ENCODE measurements at places on chromosomes 12 and 14.

- DNase-seq: no peak
Measured at GRCh38 chr12:20549108-20549719, 145.9 kb upstream of the SLCO1C1 start.

- DNase-seq: no peak
Measured at GRCh38 chr12:56604355-56604754, 25.8 kb downstream of the BAZ2A start.

GRCh38 chr12:12823300-12823699 lies 10.2 kb downstream of the DDX47 start:
- no peak for DNase-seq

- DNase-seq: no peak
Measured at GRCh38 chr12:111361717-111362576, 6.9 kb downstream of the PHETA1 start.

DNA sequence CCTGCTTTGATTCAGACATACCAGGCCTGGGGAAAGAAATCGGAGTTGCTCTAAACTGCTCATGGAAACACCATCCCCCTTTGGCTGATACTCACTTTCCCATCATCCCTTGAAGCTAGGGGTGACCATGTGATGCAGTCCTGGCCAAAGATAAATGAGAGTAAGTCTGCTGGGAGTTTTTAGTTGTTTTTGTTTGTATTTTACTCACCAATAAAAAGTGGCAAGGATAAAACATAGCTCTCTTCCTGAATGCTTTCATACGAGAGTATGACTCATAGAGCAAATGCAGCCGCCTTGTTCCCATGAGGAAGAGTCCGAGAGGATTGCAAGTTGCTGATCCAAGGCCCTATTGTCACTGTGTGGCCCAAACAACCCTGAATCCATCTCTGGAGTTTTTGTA lies 126.4 kb upstream of the TMEM132C start:
- no peak for DNase-seq

- no peak for DNase-seq
Measured at GRCh38 chr12:118633071-118633470, 256.7 kb downstream of the SUDS3 start.

DNA sequence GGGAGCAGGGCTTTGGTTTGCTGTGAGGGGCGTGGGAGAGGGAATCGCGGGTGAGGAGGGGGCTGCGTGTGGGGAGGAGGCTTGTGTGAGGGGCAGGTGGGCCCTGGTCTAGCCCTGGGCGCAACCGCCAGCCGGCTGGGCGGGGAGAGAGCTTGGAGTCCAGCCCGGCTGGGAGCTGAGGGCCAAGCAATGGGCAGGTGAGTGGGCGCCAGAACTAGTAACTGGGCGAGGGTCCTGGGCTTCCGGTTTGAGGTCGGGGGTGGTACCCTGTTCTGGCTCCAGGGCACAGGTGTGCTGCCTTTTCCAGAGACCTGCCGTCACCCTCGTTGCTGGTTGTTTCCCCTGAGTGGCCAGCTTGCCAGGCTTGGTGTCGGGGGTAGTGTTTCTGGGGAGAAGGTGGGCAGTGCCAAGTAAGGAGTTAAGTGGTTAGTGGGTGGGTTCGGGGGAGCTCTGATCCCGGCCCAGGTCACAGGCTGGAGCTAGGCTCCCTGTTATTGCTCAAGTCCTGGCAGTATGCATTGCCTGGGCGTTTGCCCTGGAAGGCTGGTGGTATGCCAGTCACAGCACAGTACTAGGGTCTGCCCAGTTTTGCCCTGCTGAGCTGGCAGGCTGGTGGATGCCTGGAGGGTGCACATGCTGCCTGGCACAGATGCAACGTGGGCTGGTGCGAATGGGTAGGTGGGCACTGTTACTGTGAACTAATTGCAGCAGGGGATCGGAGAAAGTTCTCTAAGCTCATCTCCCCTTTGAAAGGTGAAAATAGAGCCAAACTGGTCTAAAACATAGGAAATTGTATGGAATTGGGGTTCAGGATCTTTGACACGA lies 683 bp downstream of the CIPC start:
- DNase-seq: no peak

DNA sequence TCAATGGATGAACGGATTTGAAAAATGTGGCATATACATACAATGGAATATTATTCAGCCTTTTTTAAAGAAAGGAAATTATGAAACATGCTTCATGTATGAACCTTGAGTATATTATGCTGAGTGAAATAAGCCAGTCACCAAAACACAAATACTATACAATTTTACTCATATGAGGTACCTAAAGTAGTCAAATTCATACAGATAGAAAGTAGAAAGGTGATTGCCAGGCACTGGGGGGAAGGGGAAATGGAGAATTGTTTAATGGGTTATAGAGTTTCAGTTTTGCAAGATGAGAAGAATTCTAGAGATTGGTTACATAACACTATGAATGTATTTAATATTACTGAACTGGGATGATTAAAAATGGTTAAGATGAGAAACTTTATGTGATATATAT lies 171.4 kb downstream of the TMTC3 start:
- no peak for DNase-seq

DNA sequence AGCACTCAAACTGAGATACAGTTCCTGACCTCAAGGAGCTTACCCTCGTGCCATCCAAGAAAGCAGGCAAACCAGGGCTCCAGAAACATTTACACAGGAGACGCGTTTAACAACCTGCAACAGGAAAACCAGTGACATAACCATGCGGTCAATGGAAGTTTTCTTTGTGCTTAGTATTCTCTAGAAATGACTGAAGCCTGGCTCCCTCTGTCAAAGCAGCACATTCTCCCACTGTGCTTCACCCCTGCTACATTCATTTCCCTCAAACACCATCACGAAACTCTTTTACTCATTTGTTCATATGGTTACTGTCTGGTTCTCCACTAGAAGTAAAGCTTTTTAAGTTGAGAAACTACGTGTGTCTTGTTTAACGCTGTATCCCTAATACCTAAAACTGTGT lies 161.3 kb upstream of the CCND2 start:
- DNase-seq: no peak

DNA sequence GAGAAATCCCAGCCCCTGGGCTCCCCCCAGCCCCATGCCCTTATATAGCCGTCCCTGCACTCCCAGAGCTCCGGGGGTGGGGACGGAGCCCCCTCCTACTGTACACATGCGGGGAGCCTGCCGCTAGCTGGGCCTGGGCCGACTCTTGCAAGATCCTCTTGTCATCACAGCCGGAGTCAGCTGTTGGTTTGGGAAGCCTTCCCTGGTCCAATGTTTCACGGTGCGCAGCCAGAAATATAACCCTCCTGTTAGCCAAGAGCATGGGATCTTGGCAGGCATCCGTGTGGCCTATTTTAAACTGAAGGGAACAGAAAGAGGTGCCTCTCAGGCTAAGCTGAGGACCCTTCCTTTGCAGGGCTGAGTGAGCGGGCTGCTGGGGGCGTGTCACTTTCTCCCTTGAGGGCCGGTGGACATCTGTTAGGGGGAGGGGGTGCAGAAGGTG lies 175.3 kb downstream of the TSPAN9 start:
- DNase-seq: no peak

- DNase-seq: no peak
Measured at GRCh38 chr12:5433845-5434646, 2.1 kb downstream of the NTF3 start.

DNA sequence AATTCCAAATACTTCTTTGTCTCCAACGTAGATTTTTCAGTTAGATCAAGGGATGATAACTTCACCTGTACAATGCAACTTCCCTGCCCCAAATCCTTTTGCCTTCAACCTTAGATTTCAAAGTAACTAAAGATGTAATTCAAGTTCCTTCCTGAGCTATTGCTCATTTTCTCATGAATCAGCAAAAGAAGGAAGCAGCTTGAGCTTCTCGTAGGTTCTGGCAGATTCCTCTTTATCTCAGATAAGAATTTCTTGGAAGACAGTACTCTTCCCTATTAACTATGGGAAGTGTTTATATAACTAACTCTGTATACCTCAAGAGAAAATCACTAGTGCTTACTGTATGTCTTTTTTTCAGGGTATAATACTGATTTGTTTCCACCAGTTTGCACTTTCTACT lies 203.8 kb downstream of the RASSF9 start:
- DNase-seq: no peak

DNA sequence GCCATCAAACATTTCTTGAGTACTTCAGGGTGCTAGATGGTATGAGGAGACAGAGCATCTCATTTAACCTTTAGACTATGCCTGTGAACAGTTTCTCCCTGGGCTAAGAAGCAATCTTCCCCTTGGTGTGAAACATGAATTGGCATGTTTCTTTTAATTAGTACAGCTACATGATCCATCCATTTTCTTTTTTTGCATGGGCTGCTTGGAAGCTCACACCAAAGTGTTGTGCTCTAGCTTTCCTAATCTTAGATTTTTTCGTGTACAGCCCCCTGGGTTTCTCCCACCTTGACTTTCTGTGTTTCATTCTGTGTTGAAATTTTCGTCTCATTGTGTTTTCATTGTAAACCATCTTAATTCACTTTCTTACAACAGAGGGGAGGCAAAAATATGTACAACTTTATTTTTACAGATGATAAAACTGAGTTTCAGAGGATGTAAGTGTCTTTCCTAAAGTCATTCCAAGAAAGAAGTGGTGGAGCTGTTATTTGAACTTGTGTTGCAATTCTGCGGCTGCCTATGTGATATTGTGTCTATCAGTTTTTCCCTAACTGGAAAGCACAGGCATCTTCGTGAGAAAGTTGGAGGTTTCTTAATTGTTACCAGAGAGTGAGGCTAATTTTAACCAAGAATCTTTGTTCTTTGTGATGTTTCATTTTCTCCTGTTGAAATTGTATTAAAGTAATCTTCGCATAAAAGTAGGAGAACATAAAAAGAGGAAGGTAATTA lies 64.5 kb downstream of the DAAM1 start:
- DNase-seq: no peak

DNA sequence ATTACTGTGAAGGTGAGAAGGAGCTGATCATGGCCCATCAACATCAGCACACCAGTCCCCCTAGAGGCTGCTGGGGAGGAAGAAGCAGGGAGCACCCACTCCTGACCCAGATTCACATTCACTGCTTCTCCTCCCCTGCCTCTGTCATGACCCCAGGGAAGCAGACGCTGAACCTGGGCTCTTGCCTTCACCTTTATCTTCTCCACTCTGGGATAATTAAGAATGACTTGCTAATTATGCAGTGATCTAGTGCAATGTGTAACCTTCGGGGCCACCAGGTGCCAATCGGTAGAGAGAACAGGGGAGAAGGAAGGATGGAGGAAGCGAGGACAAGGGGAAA lies 44.4 kb upstream of the IQSEC3 start:
- no peak for DNase-seq

GRCh38 chr14:104685216-104685997 lies 4.0 kb upstream of the INF2 start:
- DNase-seq: no peak

- DNase-seq: no peak
Measured at GRCh38 chr12:70190262-70191010, 52.8 kb upstream of the CNOT2 start.

GRCh38 chr12:69837657-69838415 lies 12.8 kb downstream of the MYRFL start:
- no peak for DNase-seq
